Right ventricle myocardium superior (tissue), 1 donor: ENCODE measurements at places on chromosomes 16 and 17.

DNA sequence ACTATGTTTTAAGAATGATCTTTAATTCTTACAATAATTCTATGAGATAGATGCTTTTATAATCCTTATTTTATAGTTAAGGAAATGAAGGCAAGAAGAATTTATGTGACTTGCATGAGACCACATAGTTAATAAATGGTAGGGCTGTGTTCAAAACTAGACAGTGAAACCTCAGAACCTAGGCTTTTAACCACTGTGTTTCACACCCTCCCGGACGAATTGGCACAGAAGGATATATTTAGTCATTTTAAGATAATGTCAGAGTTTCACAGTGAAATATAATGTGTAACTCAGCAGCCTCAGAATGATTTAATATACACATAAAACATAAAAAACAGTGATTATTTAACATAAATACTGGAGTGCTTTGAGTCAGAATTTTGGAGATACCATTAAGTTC is 57.0 kb downstream of the NSRP1 start:
- DNase-seq: no peak

DNA sequence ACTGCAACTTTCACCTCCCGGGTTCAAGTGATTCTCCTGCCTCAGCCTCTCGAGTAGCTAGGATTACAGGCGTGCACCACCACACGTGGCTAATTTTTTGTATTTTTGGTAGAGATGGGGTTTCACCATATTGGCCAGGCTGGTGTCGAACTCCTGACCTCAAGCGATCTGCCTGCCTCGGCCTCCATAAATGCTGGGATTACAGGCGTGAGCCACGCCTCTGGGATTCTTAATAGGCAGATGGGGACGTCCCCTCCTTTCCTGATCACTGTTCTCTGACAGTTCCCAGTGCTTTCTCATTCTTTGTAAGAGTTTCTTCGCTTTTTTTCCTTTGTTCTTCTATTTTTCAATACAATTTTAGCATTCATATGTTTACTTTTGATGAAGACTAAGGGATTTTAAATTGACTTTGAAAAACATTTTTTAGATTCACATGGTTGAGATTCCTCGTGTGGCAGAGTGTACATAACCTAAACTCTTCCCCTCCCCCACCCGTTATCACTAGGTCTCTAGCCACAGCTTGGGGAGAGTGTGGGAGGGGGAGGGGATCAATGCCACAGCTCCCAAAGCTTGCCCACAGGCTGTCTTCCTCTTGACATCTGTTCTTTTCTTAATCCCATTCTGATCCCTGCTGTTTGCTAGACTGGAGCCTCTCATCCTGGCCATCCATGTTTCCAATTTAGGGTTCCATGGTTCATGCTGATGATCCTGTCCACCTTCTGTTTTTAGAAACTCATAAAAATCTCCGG is 11.0 kb downstream of the ADORA2B start:
- no peak for DNase-seq

GRCh38 chr16:89406277-89406888 is 84.0 kb downstream of the ANKRD11 start:
- DNase-seq: no peak

DNA sequence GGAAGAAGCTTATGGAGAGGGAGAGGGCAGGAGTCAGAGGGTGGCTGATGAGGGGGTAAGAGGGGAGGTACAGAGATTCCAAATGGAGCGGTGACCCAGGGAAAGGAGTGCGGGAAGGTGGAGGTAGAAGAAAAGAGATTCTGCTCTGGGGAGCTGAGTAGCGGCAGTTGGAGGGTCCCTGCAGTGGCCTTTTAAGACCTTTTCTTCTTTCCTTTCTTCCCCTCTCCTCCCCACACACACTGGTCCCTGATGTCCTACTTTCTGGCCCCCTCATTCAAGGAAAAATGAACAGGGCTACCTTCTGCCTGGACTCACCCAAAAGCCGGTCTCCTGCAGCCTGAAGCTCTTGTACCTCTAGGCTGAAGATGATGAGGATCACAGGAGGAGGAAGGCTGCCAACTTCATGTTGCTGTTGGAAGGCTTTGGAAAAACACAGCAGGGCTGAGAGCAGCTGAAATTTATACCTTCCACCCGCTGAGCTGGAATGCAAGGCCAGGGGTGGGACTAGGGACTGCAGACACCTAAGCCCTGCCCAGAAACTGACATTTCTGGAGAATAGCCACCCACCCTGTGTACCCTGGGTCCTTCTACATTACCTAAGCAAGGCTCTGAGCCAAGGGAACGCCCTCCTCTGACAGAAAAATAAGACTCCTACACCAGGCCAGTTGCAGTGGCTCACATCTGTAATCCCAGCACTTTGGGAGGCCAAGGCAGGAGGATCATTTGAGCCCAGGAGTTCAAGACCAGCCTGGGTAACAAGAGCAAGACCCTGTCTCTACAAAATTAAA is 9.4 kb upstream of the HEATR6 start:
- DNase-seq: no peak

DNA sequence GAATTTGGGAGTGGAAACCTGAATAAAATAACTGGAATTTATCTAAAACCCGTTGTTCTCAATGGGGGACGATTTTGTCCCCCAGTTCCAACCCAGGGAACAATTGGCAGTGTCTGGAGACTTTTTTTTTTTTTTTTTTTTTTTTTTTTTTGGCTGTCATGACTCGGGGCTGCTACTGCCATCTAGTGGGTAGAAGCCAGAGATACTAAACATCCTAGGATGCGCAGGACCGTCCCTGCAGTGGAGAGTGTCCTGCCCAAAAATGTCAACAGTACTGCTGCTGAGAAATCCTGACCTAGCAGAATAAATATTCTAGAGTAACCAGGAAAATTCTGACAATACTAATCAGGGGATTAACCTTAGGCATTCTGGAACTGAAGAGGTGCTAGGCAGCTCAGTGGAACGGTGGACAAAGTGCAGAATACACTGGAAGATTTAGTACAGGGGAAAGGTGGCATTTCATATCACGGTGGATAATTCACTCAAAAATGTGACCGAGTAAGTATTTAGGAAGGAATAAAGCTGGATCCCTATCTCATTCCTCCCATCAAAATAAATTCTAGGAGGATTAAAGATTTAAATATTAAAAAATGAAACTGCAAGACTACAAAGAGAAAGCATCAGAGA is 107.6 kb downstream of the SPECC1 start:
- DNase-seq: no peak

DNA sequence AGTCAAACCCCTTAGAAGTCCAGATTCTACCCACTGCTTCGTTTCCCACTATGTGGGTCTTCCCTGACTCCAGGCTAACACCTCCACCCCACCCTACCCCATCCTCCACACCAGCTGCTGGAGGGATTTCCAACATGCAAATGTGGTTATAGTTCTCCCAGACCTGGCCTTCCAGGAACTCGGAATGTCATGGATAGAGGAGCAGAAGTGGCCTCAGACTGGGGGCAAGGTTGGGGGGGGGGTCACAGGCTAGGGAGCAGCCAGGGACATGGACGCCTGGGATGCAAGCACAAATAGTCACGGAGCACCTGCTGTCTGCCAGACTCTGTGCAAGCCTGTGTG is 2.0 kb downstream of the CAMKK1 start:
- DNase-seq: no peak

- no peak for DNase-seq
These were observed 13.7 kb downstream of the BLMH start for GRCh38 chr17:30278032-30278431.

GRCh38 chr17:59845595-59846393 is 46.9 kb downstream of the TUBD1 start:
- DNase-seq: no peak

- no peak for DNase-seq
These were observed 795 bp downstream of the KCTD13 start for GRCh38 chr16:29925105-29925756.

- DNase-seq: no peak
These were observed 12.2 kb downstream of the CNTNAP1 start for GRCh38 chr17:42694524-42694923.

DNA sequence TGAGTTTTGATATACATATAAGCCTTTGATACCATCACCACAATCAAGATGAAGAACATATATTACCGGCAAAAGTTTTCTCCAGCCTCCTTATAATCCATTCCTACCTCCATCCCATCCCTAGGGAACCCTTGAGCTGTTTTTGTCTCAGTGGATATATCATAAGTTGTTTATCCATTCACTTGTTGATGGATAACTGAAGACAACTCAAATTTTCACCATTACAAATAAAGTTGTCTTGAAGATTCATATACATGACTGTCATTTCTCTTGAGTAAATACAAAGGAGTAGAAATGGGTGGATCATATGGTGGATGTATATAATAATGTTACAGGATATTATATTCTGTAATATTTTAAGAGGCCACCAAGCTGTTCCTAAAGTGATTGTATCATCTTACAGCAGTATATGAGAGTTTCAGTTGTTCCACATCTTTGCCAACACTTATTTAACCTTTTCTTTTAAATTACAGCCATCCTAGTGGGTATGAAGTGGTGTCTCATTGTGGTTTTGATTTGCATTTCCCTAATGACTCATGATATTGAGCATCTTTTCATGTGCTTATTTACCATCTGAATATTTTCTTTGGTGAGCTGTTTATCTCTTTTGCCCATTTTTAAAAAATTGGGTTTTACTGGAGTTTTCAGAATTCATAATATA is 17.4 kb downstream of the NF1 start:
- DNase-seq: no peak

DNA sequence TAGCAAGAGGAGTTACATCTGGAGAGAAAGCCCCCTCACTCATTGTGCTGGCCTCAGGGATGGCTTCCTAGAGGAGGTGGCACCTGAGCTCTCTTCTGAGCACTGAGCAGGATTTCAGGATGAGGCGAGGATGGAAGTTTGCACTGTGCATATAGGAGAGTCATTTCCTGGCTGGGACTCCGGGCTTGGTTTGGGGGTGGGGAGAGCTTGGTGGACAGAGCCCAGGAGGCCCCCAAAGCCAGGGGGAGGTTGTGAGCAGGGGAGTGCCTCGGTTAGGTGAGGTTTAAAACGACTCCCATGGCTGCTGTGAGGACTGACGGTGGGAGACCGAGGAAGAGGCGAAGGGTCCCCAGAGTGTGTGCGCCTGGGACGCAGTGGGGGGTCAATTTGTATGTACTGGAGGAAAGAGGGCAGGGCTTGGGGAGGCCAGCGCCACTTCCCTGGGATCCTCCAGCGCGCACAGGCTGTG is 1.2 kb downstream of the CAMKK1 start:
- no peak for DNase-seq

- no peak for DNase-seq
These were observed 12.9 kb downstream of the ZNRF1 start for GRCh38 chr16:75011634-75012307.

GRCh38 chr17:60390925-60391470 is 935 bp downstream of the USP32 start:
- DNase-seq: no peak

DNA sequence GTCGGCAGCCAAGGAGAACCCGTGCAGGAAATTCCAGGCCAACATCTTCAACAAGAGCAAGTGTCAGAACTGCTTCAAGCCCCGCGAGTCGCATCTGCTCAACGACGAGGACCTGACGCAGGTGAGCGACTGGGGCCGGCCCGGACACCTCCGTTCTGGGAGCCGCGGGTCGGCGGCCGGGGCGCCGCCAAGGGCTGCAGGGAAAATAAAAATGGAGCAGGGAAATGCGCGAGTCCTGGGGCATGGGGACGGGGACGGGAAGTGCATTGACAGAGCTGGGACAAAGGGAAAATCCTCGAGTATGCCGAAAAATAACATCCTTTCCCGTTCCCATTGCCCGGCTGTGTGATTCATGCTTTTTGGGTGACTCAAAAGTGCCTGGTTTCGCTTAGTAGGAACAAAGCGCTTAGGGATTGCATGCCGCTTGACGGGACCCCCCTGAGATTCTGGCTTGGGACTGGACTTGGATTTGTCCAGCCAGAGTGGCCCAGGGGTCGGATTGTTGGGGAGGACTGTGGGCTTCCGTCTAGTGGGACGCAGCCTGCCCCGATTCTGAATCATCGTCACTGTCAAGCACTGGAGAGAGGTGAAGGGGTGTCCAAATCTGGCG is 699 bp downstream of the MPRIP start:
- DNase-seq: no peak

DNA sequence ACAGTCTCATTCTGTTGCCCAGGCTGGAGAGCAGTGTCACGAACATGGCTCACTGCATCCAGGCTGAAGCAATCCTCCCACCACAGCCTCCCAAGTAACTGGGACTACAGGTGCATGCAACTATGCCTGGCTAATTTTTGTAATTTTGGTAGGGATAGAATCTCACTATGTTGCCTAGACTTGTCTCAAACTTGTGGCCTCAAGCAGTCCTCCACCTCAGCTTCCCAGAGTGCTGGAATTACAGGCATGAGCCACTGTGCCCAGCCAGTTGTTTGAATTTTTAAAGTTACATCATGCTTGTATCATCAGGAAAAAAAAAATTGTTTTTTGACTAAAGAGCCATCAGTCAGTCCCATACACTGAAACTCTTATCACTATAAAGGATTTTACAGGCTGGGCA is 17.1 kb upstream of the VPS4A start:
- DNase-seq: no peak

GRCh38 chr17:32805029-32805976 is 71.6 kb downstream of the MYO1D start:
- DNase-seq: no peak

- DNase-seq: no peak
These were observed 30.3 kb downstream of the CPSF4L start for GRCh38 chr17:73231395-73231794.

DNA sequence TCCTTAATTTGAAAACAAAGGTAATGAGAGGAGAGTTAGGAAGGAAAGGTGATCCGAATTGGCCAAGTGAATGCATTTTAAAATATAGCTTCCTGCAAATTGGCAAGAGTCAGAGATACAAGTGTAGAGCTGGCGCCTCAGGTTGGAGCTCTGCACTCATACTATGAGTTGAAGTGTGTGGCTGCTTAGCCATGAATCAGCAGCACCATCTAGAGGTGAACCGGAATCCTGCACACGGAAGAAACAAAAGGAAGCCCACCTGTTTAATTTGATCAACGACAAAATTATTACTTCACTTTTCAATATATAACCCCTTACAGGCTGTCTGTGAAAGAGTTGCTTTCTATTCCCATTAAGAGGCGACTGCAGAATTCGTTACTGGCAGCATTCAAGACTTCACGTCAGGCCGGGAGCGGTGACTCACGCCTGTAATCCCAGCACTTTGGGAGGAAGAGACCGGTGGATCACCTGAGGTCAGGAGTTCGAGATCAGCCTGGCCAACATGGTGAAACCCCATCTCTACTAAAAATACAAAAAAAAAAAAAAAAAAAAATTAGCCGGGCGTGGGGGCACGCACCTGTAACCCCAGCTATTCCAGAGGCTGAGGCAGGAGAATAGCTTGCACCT is 1253.7 kb upstream of the CDH8 start:
- peak; percentile 39 for DNase-seq

GRCh38 chr17:66543526-66543925 is 241.1 kb downstream of the PRKCA start:
- no peak for DNase-seq
